ENCODE measurements at places on chromosomes 5 and 9.

DNA sequence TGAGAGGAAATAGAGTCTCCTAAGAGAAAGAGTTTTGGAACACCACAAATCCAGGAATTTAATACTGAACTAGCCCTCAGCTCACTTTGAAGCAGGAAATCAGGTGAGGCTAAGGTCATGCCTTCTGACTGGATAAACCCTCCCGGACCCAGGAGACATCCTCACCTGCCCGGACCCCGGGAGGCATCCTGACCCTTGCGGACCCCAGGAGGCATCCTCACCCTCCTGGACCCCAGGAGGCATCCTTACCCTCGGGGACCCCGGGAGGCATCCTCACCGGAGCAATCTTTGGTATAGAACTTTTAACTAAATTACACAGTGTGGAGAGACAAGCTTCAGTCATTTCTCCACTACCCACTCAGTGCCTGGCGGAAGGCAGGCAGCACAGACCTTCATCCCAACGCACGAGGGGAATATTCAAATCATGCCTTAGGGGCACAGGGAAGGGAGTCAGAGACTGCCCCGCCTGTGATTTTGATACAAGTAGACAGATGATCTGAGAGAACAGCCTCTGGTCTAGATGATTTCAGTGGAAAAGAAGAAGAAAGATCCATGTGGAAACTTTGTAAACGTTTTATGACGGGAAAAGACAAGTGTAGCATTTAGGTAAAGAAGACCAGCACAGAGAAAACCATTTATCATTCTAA lies 21.3 kb downstream of the STXBP1 start:
- no peak for DNase-seq

GRCh38 chr5:69512740-69513260 lies 20.2 kb downstream of the OCLN start:
- no peak for DNase-seq

- peak; percentile 62 for DNase-seq
Observed at GRCh38 chr9:37026931-37027581, 7.0 kb downstream of the PAX5 start.

DNA sequence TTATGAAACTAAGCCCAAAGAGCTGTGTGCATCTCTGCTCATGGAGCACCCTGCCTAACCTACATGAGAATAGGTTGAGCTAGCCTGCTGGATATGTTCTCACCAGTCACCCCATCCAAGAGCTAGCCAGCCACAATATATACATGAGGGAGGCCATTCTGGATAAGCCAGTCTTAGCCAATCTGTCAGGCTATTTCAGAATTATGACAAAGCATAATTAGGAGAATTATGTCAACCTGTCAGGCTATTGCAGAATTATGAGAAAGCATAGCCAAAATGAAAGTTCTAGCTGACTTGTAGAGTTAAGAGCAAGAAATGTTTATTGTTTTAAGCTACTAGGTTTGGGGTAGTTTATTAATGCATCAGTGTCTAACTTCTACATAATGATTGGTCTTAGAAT lies 189.8 kb downstream of the WDR70 start:
- DNase-seq: no peak

DNA sequence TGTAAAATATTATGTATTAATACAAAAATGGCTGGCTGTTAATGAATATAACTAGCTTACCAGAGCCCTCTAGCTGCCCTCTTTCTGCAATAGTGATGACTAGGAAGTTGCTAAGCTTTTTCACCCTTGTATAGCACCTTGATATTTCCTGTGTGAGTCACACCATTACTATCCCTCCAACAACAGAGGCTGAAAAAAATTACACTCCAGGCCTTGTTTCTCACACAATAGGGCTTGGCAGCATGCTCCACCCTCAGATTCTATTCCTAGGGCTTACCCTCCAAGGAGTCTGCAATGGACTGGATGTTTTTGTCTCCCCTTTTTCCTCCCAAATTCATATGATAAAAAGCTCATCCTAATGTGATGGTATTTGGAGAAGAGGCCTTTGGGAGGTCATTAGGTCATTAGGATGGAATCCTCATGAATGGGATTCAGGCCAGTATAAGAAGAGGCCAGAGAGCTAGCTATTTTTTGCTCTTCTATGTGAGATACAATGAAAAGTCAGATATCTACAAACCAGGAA lies 184.6 kb upstream of the MAP1B start:
- peak; percentile 29 for DNase-seq

- DNase-seq: no peak
Observed at GRCh38 chr9:82894961-82895821, 167.8 kb downstream of the RASEF start.

DNA sequence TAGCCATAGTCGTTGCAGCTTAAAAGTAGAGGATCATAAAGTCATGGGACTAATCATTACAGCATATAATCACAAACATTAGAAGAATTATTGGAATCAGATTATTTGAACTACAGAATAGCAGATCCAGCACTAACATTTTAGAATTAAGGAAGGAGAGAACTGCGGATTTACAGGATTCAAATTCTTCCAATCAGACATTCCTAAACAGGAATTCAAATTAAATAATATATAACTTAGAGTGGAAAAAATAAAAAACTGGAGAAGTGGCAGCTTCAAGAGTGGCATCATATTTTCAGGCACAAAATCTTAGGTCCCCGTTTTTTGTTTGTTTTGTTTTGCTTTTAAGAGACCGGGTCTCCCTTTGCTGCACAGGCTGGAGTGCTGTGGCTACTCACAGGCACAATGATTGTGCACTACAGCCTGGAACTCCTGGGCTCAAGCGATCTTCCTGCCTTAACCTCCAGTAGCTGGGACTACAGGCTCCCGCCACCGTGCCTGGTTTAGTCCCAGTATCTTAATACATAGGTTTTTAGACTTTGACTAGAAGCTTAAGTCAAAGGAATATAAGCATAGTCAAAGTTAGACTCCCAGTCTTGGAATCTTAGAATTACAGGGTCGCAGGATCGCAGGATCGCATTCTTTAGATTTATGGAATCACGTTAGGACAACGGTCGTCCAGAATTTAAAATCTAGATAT lies 2.1 kb upstream of the FOXE1 start:
- no peak for DNase-seq

- no peak for DNase-seq
Observed at GRCh38 chr5:103408408-103408807, 149.8 kb downstream of the MACIR start.

GRCh38 chr5:55372130-55372925 lies 64.5 kb downstream of the MTREX start:
- DNase-seq: no peak

DNA sequence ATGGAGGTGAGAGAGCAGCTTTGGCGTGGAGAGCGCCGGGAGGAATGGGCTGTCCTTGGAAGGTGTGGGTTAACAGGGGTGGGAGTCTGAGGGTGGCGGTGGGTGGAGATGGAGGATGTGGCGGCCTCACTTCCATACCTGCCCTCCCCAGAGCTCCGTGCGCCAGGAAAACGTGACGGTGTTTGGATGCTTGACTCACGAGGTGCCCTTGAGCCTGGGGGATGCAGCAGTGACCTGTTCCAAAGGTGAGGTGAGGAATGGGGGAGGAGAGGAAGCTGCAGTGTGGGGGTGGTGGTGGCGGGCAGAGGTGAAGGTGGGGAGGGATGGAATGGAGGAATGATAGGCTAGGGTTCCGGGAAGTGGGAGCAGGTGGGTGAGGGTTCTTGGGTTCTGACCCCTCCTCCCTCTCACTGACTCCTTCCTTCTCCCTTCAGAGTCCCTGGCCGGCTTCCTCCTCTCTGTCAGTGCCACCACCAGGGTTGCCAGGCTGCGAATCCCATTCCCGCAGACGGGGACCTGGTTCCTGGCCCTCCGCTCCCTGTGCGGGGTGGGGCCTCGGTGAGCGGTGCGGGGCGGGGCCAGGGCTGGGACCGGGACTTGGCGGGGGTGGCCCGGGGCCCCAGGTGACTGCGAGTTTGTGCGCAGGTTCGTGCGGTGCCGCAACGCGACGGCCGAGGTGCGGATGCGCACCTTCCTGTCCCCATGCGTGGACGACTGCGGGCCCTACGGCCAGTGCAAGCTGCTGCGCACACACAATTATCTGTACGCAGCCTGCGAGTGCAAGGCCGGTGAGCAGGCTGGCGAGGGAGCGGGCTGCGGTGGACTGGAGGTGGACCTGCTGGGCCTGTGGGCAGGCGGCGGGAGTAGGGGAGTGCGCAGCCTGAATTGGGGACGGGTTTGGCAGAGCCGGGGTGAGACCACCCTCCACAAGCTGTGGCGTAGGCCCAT lies 17.1 kb downstream of the TMEM8B start:
- DNase-seq: no peak

DNA sequence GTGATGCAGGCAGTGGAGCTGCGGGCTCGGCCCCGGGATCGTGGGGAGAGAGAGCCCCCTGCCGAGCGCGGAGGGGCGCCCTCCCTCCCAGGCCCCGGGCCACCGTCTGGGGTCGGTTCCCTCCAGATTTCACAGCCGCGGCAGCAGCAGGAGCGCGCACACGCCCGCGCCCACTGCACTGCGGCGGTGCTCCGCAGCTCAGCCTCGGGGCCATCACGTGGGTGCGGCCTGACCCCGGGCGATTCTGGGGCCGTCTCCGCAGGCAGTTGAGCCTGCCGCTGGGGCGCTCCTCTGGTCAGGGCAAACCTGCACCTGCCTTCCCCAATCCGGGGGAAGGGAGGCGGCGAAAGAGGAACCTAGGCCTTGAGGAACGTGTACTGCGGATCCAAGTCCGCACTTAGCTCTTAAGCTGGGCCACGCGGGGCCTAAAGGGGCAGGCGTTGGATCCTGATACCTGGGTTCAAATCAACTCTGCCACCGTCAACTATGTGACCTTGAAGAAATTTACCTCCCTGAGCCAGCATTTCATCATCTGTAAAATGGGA lies 9.4 kb upstream of the DELE1 start:
- DNase-seq: peak; percentile 63

DNA sequence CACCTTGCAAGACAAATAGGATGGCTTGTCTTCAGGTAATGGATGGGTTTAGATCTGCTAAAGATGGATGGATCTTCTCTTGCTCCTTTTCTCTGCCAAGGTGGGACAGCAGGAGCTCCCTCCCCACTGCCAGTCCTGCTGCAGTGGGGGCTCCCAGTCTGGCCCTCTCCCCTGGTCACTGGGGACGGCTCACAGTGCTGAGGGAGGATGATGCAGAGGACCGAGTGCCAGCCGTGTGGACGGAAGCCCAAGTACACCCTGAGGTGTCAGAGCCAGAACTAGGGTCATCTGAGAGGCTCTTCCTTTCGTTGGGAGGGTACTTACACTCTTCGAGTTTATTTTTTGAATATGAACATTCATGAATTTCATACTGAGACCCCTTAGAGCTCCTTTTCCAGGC lies 5.7 kb downstream of the CCDC69 start:
- no peak for DNase-seq

DNA sequence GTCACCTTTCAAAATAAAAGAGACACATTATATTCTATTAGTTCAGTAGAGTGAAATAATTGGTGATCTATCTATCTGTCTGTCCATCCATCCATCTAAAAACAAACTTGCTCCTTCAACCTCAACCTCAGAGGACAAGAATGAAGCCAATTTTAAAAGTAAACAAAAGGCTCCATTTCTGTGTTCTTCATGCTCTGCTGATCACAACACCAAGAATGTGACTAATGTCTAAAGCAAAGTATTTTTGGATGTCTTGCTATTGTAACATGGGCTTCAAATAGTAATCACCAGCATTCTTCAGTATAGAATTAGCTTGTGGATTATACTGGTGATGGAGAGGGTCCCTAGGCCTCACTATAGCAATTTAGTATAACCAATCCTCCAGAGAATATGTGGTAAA lies 1304.4 kb downstream of the MAT2B start:
- DNase-seq: no peak

DNA sequence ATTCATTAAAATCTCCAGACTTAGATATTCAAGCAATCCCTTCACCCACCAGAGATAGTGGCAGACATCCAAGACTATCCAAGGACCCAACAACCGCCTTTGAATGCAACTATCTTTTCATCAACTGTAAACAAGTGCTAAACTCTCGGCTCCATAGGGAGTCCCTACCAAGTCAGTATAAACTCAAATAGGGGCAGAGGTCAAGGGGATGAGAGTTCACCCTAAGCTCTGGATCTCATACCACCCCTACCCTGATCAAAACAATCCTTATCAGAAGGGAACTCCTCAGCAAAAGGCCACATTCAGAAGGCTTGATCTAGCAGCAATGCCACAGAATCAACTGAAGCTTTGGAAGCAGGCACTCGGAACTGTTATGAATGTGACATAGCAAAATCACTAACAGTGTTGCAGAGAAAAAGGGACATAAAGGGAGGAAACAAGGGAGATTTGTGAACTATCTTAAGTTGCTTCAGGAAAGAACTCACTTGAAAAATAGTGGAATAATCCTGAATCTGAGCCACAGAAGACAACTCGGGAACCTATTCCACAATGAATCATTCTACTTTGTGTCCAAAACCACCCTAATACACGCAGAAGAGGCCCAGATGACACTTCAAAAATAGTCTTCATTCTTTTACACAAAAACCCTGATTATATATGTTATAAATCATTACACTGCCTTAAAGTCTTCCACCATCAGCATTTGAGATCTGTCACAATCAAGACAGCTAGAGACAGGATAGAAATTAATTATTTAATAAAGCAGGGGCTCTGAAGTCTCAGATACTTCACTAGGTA lies 49.8 kb downstream of the NR6A1 start:
- no peak for DNase-seq

- no peak for DNase-seq
Observed at GRCh38 chr5:89484962-89485361, 602.0 kb upstream of the MEF2C start.

DNA sequence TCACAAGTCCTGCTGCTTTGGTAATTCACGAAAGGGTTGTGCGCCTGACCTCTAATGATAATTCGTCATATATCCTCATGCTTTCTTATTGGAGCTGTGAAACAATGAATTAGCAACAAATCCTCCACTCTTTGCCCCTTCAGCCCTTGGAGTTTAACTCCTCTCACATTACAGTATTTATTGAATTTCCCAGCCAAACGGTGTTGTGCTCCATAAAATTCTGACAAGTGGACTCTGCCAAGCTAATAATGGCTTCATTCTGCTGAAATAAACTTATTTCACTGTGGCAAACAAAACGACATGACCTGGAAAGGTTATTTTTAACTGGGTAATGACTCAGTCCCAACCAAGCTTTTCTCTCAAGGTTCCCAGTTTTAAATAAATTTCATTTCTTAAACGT lies 984.4 kb upstream of the DMAC1 start:
- no peak for DNase-seq

DNA sequence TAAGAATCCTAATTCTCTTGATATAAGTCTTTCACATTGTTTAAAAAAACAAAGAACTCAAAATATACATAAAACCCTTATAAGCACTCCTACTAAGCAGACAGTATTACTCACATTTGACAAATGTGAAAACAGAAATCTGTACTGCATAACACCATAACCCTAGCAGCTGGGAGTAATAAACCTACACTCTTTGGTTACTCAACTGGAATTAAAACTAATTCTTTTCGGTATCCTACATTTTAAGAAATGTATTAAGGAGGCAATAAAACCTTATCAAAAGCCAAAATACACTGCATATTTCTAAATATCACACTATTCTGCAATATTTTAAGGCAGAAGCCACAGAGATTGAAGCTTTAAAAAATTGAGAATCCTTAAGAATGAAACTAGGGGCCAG lies 6.8 kb downstream of the AUH start:
- DNase-seq: no peak
